ENCODE measurements at places on chromosomes 4 and X. TPM values are rescaled to one million over a fixed set of nuclear protein-coding genes. Genes with fewer than 3 reads are reported as not detected.

- no peak for DNase-seq
These were observed 97.8 kb downstream of the DOCK11 start for GRCh38 chrX:118593407-118593806.

GRCh38 chr4:124953061-124953460 lies 240.5 kb upstream of the ANKRD50 start:
- no peak for DNase-seq

Gene ARAP2
- total RNA-seq = 82.4 TPM

DNA sequence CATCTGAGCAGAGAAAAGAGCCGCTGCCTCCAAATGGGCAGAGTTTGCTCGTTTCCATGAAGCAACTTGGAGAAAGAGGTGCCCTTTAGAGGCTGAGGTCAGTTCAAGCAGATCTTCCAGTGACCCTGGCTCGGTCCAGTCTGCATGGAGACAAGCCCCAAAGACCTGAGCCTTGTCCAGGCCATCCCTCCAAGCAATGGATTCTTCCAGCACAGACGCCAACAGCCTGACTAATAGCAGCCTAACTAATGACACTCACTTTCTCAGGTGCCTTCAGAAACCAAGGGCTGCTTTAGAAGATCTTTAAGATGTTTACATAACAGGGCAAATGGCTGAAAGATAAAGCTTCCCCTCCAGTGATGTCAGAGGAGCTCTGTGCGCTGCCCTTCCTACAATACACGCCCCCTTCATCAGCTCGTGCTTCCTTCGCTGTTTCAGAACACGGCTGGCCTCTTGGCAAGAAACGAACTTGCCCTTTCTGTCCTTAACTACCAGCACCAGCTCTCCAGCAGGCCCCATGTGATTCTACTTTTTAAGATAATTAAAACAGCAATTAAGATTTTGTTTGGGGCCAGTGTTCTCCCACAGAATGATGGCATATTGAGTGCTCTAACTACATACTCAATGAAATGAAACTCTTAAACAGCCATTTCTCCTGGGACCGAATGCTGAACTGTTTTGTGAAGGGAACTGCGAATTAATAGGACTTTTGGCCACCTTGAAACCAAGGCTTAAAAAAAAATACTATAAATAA lies 119.0 kb downstream of the GPR143 start:
- DNase-seq = no peak

Gene AKAP4
- not detected for total RNA-seq

DNA sequence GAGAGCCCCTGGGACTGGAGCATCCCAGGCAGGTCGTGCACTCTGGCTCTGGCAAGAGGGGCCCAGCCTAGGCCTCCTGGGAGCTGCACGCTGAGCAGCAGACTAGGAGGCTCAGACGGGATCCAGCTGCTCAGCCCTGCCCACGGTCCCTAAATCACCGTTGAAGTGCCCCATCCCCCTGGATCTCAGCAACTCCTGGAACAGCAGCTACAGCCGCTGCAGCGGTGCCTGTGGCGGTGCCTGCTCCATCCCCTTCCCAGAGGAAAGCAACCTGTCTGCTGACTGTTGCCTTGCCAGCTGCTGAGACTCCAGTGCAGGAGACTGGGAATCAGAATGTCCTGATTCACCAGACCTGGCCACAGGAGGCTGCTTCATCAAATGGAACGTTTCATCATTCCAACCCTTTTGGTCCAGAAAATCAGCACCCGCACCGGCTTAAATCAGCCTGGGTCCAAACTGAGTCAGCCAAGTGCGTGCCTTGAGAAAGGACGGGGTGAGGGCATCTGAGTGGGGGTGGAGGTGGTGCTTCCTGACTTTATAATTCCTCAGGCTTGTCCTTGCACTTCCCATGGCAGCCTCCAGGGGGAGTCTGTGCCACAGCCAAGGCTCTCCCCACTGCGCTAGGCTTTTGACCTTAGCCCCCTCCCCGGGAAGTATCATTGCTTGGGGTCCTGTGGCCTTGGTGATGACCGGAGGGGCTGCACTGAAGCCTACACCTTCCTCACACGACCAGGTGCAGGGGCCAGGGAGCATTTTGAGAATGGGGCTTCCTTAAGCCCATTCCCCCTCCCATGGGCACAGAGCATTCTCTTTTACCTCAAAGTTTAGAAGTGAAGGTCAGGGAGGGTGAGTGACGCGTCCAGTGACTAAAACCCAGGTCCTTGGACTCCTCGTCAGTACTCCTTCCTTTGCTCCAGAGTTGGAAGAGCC lies 6.5 kb downstream of the ZNF185 start:
- DNase-seq = no peak

Gene DCAF8L2
- total RNA-seq = not detected

GRCh38 chr4:139453041-139453370 lies 915 bp upstream of the RAB33B start:
- DNase-seq = peak; percentile 44

GRCh38 chr4:118265312-118266144 lies 87.3 kb downstream of the PRSS12 start:
- no peak for DNase-seq

- no peak for DNase-seq
These were observed 42.9 kb downstream of the NDST3 start for GRCh38 chr4:118076958-118077766.

GRCh38 chr4:56417396-56417795 lies 18.0 kb downstream of the PPAT start:
- DNase-seq = no peak

DNA sequence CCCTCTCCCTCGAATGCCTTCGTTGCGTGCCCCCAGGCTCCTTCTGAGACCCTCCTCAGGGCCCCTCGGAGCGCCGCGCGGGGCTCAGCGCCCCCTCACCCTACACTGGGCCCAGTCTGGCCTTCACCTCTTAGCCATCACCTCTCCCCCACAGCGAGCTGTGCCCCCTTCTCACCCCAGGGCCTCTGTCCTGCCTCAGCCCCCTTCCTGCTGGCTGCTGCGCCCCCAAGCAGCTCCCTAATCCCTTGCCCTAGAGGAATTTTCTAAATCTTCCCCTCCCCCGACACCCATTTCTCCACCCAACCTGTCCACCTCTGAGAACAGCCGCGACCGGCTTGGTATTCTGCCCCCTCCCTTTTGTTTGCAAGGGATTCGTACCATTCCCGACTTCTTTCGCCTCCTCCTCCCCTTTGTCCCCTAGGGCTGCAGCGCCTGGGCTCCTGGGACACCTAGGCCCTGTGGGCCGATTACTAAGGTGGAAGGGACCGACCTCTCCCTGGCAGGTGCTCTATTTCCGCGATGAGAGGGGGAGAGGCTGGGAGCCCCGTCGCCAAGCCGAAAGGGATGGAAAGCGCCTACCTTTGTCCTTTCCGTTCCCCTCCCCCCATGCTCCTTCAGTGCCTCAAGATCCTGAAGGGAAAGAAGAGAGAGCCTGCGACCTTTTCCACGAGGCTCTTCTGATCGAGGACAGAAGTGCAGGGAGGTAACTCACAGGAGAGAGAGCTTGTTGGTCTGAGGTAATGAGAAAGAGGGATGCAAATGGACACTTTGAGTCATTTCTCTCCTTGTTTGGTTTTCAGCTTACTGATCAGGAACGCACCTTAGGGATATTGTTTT lies 10.9 kb downstream of the DLG3 start:
- DNase-seq = no peak

DNA sequence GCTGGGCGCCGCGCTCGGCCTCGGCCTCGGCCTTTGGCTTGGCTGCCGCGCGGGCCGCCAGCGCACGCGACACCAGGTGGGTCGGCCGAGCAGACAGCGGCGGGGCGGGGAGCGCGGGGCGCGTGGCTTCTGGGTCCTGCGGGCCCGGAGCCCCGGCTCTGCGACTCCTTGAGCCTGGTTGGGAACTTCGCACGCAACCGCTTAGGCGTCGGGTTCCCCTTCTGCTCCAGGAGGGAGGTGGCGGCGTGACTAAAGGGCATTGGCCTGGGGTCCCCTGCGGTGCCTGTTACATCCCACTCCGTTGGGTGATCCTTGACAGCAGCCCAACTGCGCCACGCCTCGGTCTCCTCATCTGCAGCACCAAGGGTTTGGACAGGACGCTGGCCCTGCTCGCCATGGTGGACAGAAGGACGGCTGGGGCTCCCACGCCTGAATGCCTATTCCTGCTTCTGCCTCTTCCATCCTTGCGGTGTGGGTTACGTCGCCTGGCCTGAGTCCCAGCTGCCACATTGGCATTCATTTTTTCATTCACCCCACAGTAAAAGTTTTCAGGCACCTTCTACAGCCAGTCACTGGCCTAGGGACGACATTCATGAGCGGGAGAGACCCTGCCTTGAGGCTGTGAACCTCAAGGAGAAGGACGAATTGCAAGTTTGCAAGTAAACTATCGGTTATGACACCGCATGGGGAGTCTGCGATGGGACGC lies 631 bp downstream of the EVC start:
- no peak for DNase-seq

- no peak for DNase-seq
These were observed 1455.5 kb downstream of the TECRL start for GRCh38 chr4:62953752-62954151.

Gene EGFL6
- total RNA-seq = not detected

- DNase-seq = no peak
These were observed 1226.6 kb upstream of the ADGRL3 start for GRCh38 chr4:59973492-59973891.

DNA sequence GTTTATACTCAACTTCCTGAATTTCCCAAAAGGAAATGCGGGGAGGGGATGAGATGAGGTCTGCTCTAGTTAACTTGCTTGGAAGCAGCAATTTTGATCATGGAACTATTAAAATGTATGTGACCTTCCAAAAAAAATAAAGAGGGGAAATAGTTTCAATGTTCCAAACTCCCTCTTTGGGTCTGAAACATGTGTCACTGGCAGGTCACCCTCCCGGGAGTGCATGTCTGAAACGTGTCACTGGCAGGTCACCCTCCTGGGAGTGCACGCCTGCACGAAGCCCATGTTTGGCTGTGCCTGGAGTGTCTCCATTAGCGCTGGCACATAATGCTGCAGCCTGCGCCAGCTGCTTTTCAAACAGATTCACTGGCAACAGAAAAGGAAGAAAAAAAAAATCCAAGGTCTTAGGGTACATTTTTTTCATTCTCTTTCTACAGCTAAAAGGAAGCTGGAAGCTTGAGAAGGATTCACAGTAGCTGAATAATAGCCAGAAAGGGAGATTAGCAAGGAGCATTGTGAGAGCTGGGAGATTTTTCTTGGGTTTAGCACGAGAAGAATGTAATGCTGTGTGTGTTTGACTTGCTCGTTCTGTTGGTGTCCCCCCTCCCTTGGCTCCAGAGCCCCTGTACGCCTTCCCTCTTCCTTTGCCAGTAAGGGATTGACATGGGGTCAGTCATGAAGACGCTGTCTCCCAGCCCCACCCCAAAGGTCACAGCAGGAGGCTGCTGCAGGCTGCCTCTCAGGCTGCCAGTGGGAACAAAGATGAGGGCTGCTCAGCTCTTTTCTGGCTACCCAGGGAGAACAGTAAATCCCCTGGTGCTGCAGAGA lies 39.2 kb upstream of the TLR3 start:
- no peak for DNase-seq

Gene CT45A3
- total RNA-seq = not detected

Gene PAGE2B
- total RNA-seq = not detected

Gene COL4A6
- not detected for total RNA-seq

Data from T-helper 17 cell (primary cell).